ENCODE measurements at places on chromosomes 6 and 20.

DNA sequence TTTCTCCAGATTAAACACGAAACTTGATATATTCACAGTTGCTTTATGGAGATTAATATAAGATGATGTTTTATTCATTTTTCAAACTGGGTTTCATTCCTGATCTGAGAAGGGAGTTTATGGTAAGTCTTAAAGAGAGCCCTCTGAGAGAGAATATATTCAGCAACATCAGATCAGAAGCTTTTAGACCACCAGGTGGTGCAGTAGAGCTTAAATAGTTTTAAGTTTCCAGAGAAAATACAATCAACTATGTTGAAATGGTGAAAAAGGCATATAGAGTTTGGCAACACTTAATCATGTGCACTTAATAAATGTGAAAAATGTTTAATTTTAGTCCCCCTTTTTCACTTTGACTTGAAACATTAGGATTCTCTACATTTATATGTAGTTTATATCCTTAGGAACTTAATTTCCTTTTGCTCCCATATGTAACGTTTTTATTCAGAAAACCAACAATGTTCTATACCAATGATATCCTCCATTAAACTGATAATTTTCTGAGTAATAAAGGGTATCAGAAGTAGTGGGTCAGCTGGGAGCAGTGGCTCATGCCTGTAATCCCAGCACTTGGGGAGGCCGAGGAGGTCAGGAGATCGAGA is 86.4 kb upstream of the CLDN20 start:
- DNase-seq = no peak

DNA sequence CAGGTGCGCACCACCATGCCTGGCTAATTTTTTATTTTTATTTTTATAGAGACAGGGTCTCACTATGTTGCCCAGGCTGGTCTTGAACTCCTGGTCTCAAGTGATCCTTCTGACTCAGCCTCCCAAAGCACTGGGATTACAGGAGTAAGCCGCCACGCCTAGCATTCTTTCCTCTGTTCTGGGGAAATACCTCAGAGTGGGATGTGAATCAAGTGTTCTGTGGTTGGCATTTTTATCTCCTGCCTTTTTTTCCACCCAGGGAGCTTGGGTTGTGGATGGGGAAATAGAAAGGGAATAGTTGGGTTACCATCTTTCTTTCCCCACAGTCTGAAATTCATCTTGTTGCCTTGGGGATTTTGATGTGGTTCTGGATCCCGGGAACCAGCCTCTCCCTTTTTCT is 24.1 kb downstream of the TFAP2C start:
- no peak for DNase-seq

GRCh38 chr6:155079985-155080452 is 84.9 kb downstream of the TIAM2 start:
- DNase-seq = no peak

DNA sequence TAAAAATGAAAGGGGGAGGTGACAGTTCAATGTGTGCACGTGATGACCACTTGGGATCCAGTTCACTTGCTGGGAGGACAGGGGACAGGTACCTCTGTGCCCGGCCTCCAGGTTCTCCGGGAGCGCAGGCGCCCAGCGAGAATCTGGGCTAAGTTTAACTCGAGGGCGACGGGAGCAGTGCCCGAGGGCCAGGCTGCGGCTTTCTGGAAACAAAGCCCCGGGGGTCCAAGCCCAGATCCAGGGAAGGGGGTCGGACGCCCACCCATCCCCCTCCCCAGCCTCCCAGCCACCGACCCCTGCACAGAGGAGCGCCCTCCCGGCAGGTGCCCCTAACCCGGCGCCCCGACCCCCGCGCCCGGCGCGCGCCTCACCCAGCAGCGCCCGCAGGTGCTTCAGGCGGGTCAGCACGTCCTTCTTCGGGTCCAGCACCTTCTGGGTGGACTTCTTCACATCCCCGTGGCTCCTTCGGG is 405 bp downstream of the RALGAPA2 start:
- peak; percentile 56 for DNase-seq

- no peak for DNase-seq
Observed at GRCh38 chr20:1809611-1810510, 85.3 kb upstream of the SIRPA start.

GRCh38 chr6:89368999-89369398 is 16.5 kb upstream of the UBE2J1 start:
- DNase-seq = peak; percentile 69

DNA sequence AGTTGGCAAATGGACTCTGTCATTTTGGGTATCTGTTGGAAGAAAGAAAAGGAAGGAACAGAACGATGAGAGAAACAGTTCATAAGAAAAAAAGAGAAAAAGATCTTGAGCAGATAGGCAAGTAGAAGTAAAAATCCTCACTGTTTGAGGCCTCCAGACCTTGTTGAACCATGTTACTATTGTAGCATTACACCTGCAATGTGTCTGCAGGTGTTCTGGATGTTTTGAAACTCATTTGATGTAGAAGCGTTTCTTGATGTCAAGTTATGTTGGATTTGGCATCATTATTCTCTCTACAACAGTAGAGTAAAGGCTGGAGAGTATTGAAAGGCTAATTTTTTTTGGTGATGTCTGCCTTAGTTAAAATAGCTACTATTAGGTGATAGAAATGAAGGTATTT is 108.7 kb downstream of the CARMIL1 start:
- DNase-seq = no peak

DNA sequence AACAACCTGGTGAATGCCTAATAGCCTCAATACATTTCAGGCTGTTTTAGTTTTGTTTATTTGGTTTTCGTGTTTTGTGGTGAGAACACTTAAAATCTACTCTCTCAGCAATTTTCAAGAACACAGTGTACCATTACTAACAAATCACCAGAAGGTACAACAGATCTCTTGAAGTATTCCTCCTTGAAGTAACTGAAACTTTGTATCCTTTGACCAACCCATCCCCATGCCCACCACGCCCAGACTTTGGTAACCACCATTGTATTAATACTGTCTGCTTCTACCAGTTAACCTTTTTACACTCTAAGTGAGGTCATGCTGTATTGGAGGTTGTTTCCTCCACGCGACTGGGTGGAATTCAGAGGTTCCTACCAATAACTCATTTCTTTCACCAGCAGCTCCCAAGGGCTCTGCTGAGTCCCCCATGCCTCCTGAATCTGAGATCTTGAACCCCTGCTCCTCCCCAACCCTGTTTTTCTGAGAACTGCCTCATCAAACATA is 5.7 kb upstream of the TRIM40 start:
- DNase-seq = peak; percentile 20

GRCh38 chr6:118284736-118285360 is 263.2 kb upstream of the PLN start:
- no peak for DNase-seq

- DNase-seq = no peak
Observed at GRCh38 chr20:41229259-41229658, 88.3 kb downstream of the ZHX3 start.

- DNase-seq = no peak
Observed at GRCh38 chr6:117072781-117073180, 192.6 kb upstream of the VGLL2 start.

DNA sequence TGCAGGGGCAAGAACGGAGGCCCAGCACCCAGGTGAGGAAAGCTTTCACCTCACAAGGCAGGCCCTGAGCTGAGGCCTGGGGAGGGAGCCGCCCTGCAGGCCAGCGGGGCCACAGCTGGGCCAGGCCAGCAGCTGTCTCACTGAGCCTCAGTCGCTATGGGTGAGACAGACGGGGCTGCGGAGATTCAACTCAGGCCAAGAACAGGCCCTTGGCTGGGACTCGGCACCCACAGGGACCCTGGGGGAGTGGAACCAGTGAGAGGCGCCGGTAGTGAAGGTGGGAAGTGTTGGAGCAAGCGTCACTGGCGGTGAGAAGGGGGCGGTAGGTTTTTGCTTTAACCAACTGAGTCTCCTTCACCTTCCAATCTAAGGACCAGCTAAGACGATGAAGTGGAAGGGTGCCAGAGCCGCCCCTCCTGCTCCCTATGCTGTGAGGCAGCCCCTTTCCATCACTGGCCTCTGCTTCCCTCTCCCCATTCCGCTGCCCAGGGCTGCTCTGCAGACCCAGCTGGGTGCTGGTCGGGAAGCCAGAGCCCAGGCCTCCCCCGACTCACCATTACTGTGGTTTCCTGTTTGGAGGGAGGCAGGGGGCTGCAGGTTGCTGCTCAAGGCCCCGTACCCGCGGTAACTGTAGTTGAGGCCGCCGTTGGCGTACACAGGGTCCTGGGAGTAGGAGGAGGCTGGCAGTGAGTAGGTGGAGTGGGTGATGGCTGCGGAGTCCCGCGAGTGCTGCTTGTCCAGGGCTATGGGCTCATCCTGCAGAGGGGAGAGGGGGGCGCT is 93.7 kb downstream of the ASXL1 start:
- DNase-seq = no peak

- DNase-seq = no peak
Observed at GRCh38 chr20:38272961-38273360, 12.4 kb upstream of the KIAA1755 start.

GRCh38 chr6:120965814-120966213 is 368.5 kb downstream of the TBC1D32 start:
- DNase-seq = no peak

GRCh38 chr6:105326833-105327770 is 75.8 kb downstream of the PREP start:
- no peak for DNase-seq

DNA sequence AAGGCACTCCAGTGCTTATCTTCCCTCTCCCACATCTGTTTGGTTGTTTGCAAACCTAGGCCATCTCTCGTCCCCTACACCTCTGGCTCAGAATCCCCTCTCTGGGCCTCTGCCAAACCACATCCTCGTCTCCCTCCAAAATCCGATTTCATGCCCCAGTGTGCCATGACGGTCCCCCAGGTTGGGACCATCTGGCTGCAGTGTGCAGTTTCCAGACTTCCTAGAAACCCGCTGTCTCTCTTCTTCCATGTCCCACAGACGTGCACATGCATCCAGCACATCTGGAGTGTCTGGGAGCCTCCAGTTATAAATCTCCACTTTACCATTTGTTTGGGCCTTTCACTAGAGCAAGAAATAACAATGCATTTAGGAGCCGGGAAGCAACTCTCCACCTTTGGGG is 316.2 kb downstream of the KIF16B start:
- DNase-seq = no peak

DNA sequence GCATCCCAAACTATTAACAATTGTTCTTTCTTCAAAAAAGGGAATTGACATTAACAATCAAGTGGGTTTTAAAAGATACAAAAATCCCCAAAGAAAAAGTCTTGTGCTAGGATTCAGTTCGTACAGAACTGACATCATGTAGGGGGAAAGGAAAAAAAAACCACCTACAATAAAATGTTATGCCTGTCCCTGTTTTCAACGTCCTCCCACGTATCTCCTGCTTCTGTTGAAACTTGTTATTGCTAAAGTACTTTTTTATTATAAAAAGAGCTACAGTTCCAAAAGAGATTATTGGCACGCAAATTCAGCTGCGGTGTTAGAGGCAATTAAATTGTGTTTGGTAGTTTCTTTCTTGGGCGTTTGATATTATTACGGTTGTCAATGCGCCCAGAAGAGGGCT is 102.8 kb upstream of the PHACTR1 start:
- DNase-seq = no peak

DNA sequence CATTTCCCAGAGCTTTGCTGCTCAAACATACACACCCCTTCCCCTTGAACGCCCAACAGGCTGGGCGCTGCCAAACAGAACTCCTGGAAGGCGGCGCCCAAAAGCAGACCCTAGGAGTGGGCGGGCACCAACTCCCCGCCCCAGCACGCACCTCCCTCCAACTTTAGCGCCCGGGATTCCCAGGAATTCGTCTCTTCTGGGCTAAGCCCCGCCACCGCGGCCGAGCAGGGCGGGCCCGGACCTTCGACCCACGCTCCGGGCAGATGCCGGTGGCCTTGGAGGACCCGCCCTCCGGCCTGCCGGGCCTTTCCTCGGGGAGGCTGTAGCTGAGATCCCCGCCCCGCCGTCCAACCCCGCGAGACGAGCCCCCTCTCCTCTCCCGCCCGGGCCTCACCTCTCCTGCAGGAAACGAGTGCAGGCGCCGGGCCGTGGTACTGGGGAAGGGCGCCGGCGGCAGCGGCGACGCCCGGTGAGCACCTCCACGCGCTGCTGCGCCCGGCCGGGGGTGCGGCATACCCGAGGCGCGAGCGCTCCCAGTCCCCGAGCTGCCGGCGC is 659 bp downstream of the MCUR1 start:
- DNase-seq = peak; percentile 63

DNA sequence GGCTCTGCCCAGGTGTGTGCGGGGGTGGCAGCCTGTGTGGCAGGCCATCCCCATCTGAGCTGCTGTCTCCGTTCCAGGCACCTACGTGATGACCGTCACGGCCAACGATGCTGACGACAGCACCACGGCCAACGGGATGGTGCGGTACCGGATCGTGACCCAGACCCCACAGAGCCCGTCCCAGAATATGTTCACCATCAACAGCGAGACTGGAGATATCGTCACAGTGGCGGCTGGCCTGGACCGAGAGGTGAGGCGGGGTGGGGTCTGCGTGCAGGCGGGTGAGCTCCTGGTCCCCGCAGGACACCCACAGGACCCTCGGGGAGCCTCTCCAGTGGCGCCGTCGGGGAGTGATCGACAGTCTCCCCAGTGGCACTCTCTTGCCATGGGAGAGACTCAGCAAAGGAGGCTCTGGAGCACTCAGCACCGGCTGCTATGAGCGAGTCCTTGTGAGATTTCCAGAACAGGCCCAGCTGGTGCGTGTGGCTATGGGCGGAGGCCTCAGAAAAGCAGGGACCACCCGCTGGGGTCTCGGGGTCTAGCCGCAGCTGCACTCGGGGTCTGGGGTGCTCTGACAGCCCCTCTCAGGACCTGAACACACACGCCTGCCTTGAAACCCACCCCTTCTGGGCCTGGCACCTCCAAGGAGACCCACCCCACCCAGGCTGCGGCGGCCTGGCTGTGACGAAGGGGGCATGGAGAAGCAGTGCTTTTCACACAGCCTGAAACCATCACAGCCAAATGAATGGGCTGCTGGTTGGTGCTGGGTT is 191.8 kb downstream of the TAF4 start:
- DNase-seq = no peak

- no peak for DNase-seq
Observed at GRCh38 chr6:34506718-34507117, 40.8 kb downstream of the PACSIN1 start.

GRCh38 chr6:67630146-67630545 is 1004.9 kb upstream of the ADGRB3 start:
- no peak for DNase-seq

DNA sequence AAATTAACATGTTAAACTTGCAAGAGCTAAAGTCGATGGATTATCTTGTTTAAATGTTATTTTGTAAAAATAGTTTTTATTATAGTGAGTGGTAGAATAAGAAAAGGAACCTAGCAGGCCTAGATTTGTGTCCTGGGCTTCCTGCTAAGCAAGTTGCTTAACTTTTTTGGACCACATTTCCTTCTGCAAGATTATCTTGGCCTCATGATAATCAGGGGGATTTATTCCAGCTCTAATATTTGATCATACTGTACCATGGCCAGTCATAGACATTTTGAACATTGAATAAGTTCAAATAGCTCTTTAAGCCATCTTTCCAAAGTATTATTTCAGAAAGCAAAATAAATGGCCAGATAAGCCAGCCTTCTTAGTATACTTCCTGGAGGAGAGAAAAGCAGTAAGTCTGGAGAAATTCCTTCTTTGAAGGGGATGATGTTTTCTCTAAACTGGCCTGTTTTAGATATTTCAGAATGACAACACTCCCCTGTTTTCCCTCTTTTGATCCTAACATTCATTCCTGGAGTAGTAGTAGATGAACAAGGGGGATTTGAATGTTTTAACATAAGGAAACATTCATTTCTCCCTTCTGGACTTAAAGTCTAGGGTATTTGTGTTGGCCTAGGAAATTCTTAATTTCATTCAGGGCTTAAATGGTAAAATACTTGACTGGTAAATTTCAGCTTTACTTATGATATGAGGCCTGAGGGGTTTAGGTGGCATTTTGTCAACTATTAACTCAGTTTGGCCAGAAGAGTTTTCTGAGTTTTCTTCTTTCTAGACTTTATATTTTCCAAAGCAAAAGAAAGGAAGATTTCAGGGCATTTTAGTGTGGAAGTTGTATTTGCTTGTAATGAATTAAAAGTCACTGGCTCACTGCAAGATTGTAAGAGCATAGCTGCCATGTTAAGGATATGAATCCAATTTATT is 108.8 kb upstream of the SCGN start:
- no peak for DNase-seq

All from ureter (tissue), 1 donor.